ENCODE measurements at places on chromosomes 3 and 15. TPM values are rescaled to one million over a fixed set of nuclear protein-coding genes. Genes with fewer than 3 reads are reported as not detected.

The STXBP5L gene
- not detected for total RNA-seq

The KLHL40 gene
- not detected for total RNA-seq

The PIAS1 gene
- 6.7 TPM for total RNA-seq

The SMARCC1 gene
- total RNA-seq = 39.8 TPM

The ANKRD63 gene
- not detected for total RNA-seq

The GRK7 gene
- total RNA-seq = not detected

The CHRNA7 gene
- total RNA-seq = not detected

The REC114 gene
- total RNA-seq = not detected

The UBL7 gene
- 77.5 TPM for total RNA-seq

The CYP11A1 gene
- 0.84 TPM for total RNA-seq

The TIGIT gene
- not detected for total RNA-seq

The PGBD4 gene
- 0.67 TPM for total RNA-seq

The CELSR3 gene
- total RNA-seq = 2.7 TPM

The NOX5 gene
- total RNA-seq = not detected

The CKMT1A gene
- not detected for total RNA-seq

The LDHAL6B gene
- total RNA-seq = not detected

The GPR160 gene
- total RNA-seq = 0.15 TPM

The FHIT gene
- total RNA-seq = 0.50 TPM

The SLC24A1 gene
- total RNA-seq = 6.1 TPM

The LRRIQ4 gene
- total RNA-seq = not detected

The CTXND1 gene
- not detected for total RNA-seq

The CPN2 gene
- not detected for total RNA-seq

The CLDN16 gene
- total RNA-seq = not detected

The FSIP1 gene
- 0.17 TPM for total RNA-seq

The IQSEC1 gene
- 8.2 TPM for total RNA-seq

Data from bronchus fibroblast of lung (primary cell).